ENCODE measurements at places on chromosomes 3 and 15.

- DNase-seq: no peak
Observed at GRCh38 chr15:58611731-58612676, 137.5 kb downstream of the ADAM10 start.

DNA sequence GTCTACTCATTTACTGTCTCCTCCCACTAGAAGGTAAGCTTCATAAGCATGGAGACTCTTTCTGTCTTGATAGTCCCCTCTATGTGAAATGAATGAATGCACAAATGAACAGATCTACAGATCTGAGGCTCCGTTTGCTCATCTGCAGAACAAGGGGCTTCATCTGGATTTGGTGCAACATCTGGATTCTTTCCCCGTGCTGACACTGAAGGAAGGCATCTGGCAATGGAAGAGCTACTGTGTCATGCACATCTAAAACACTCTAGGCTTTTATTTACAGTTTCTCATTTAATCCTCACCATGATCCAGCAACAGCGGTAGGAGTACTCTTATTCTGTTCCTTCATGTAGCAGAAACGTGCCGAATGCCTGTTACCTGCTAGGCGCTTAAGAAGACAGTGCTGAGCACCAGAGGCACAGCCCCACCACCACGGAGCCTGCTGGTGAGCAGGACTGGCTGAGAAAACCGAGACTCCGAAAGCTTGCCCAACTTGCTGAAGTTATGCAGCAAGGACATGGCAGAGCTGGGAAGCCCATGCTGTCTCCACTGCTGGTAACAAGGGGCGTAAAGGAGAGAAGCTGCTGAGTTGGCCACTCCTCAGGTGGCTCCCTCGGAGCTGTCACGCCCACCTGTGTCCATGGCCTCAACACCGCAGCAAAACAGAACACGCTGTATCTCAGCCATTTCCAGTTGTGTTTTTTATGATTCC is 31.1 kb downstream of the LSM3 start:
- no peak for DNase-seq

DNA sequence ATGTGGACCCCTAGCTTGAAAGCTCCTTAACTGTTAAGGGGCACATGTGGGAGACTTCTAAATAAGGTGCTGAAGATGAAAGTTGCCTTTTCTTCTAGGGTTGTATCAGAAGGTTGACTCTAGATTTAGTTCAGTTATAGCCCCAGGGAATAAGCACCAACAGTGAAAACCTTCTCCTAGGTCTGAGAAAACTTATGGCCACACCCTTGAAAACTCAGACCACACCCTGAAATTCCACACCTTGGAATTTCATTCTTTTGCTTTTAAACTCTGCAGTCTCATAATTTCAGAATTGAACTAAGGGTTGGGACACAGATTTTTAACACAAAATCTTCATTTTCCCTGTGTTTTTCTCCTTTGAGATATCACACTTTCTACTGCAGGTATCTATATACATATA is 355.8 kb upstream of the IL12A start:
- DNase-seq: no peak

- peak; percentile 84 for DNase-seq
Observed at GRCh38 chr3:51968170-51968775, 1.0 kb upstream of the PCBP4 start.

GRCh38 chr3:51916418-51916817 is 13.3 kb upstream of the IQCF1 start:
- DNase-seq: no peak

- DNase-seq: no peak
Observed at GRCh38 chr3:140552403-140552802, 125.5 kb upstream of the TRIM42 start.

- no peak for DNase-seq
Observed at GRCh38 chr3:45803252-45803935, 7.1 kb upstream of the SLC6A20 start.

- no peak for DNase-seq
Observed at GRCh38 chr3:63652066-63652725, at the start of gene SNTN. SNTN (plus strand) TSS chr3:63652675; CDS start chr3:63652688, 13 bp downstream.

- DNase-seq: peak; percentile 79
Observed at GRCh38 chr15:47987908-47988532, 132.8 kb upstream of the SLC24A5 start.

- no peak for DNase-seq
Observed at GRCh38 chr3:51530485-51530884, 8.0 kb upstream of the RAD54L2 start.

All from SK-N-DZ (cell line).